ENCODE measurements at places on chromosomes 16 and 17.
A peak's percentile ranks its signal among the peaks of the same experiment; 100 is the strongest.

DNA sequence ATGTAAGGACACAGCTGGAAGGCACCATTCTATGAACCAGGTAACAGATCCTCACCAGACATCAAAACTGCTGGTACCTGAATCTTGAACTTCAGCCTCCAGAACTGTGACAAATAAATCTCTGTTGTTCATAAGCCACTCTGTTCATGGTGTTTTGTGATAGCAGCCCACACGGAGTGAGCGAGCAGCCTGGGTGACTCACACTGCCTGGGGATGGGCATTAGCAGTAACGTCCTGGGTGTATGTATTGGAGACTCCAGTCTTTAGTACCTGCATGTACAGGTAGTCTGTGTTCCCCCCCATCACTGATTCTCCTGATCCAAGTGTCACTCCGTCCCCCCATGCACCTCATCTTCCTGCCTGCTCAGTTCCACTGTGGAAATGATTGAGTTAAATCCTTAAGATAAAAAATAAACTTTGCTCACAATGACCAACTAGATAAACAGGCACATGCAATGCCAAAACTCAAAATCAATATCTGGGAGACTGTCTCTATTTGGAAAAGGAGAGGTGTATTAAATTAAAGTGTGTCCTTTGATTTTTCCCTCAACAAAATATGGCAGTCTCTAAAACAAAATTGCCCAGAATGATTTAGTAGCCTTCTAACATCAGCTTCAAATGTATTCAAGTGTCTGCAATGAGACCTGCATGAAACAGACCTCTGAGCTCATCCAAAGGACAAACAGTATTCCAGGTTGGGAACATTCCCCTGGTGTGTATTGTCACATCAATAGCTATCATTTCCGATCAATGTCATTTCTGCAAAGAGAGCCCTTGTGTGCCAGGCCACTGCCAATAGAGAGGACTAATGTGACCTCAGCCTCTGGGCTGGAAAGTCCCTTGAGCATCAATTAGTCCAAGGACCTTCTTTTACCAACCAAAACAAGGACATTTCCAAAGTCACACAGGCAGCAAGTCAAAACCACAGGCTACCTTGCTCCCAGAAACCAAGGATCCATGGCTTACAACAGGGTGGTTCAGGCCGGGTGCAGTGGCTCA lies 12.2 kb upstream of the VAT1L start:
- DNase-seq = no peak

GRCh38 chr17:57600074-57600473 lies 145.0 kb downstream of the CCDC182 start:
- DNase-seq = peak; percentile 29

DNA sequence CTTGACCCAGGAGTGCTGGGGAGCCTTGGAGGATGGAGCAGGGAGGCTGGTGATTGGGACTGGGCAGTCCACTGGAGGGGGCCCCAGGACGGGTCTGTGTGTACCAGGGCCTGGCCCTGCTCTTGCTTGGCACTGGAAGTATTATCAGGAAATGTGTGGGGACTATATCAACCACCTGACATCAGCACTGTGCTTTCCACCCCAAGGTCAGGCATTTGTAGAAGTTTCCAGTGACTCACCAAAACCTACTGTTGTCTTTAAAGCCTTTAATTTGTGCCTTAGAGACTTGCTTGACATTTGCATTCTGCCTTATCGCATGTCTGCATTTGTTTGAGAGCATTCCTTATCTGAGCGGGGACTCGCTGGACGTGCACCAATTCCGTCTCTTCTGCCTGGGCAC lies 323.1 kb downstream of the FOXL1 start:
- DNase-seq = no peak

DNA sequence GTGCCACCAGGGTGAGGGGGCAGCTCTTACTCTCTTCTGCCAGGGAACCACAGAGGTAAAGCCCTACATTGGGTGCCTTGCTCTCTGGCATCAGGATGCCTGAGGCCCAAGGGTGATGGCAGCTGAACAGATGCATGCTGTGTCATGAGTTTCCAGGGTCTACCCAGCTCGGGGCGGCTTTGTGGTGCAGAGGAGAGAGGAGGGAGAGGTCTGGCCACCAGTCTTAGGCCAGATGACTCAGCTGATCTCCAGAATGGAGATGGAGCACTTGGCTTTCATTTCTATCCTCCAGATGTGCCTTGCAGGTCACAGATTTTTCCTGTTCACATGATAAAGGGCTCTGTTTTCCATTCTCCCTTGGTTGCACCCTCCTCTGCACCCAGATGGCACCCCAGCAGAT lies 23.6 kb upstream of the USP22 start:
- DNase-seq = no peak

GRCh38 chr16:57755726-57756423 lies 20.3 kb downstream of the KATNB1 start:
- DNase-seq = no peak

- DNase-seq = no peak
These were observed 24.4 kb downstream of the CCDC57 start for GRCh38 chr17:82188001-82188961.

- DNase-seq = no peak
These were observed 12.8 kb upstream of the MT4 start for GRCh38 chr16:56551796-56552738.

- DNase-seq = no peak
These were observed 9.6 kb upstream of the ZFHX3 start for GRCh38 chr16:73057291-73058210.

- DNase-seq = no peak
These were observed 631 bp downstream of the TRAF7 start for GRCh38 chr16:2155977-2156848.

- DNase-seq = peak; percentile 64
These were observed 1.1 kb upstream of the SLC43A2 start for GRCh38 chr17:1629504-1630310.

GRCh38 chr16:25868706-25869370 lies 177.1 kb downstream of the HS3ST4 start:
- DNase-seq = no peak

- DNase-seq = no peak
These were observed 43.8 kb downstream of the ELAC2 start for GRCh38 chr17:12974005-12974531.

DNA sequence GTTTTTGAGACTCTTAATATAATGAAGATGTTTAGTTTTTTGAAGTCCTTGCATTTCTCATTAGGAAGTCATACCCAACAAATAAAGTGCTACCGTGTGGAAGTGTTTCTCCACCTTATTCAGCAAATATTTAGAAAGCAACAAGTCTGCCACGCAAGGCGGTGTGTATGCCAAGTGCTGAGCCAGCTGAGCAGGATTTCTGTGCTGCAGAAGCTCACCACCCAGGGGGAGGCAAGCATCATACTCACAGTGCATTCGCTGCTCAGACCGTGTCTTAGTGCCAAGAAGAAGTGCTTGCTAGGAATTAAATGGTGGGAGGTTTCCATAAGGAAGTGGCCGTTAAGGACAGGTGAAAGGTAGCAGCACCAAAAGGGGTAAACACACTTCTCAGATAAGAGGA lies 111.2 kb downstream of the ARHGAP44 start:
- no peak for DNase-seq

GRCh38 chr16:84020353-84020752 lies 22.2 kb downstream of the SLC38A8 start:
- DNase-seq = no peak

DNA sequence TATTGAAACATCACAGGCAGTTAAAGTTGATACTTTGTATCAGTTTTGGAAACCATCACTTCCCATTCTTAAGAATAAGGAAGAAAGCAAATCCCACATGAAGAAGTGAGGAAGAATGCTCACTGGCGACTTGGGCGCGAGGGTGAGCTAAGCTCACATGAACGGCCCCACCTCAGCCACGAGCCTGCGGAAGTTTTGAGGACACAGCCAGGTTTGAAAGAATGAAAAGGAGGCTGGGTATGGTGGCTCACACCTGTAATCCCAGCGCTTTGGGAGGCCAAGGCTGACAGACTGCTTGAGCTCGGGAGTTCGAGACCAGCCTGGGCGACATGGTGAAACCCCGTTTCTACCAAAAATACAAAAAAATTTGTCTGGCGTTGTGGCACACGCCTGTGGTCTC lies 110.3 kb upstream of the CHMP6 start:
- DNase-seq = no peak

All from stimulated activated CD4-positive, alpha-beta T cell treated with anti-CD3 and anti-CD28 coated beads, Interleukin-4, amount 100 ng/mL, for 4 hours (primary cell).